Activated CD4-positive, alpha-beta memory T cell treated with anti-CD3 and anti-CD28 coated beads for 36 hours (primary cell): ENCODE measurements at places on chromosomes 7 and 10. TPM values are rescaled to one million over a fixed set of nuclear protein-coding genes. Genes with fewer than 3 reads are reported as not detected.

DNA sequence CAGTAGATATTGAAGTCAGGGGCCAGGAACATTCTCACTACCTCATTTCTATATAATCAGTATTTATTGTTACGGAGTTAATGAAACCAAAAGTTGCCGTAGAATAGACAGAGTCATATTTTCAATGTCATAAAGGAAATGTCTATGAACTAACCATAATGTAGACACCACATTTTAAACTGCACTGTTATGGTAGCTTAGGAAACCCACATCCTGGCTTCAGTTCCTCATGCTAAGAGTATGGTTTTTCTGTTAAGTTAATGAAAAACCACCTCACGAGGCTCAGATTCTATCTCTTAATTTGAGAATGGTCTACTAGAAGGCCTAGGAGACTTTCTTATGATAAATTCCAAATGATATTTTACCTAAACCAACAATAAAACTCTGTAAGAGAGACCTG lies 166.5 kb downstream of the TMEM26 start:
- DNase-seq: no peak

DNA sequence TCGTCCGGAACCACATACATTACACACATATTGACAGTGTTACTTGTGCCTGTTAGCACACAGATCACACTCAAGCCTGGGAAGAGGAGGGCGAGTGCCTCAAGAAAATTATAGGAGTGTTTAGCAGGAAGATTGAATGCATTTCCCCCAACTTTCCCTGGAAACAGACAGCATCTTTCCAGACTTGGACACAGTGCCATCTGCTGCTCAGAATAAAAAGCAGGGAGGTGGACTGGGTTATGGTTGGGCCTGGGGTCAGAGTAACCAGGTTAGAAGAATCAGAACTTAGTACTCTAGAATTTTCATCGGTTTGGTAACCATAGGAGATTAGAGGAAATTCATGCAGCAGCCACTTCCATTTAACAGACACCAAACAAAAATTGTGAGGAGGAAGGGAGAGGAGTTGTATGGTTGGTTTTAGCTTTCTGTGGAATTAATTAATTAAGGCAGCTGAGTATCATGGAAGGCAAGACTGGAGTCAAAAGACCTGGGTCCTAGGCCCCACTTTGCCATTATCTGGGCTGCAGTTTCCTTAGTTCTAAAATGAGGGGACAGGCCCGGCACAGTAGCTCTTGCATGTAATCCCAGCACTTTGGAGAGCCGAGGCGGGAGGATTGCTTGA lies 43.4 kb upstream of the OPTN start:
- no peak for DNase-seq

DNA sequence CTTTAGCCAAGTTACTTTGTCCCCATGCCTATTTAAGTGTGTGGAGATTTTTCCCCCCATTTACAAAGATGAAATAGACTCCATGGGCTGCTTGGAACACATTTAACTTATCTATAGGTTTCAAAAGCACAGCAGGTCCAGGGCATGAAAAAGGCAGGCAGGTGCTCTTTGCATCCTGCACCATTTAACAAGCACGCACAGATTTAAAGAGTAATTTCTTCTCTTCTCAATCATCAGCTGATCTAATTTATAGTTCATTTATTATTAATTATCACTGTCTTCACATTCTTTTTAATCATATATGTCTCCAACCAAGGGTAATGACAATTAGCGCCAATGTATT lies 156.8 kb downstream of the CACNA2D1 start:
- DNase-seq: no peak

DNA sequence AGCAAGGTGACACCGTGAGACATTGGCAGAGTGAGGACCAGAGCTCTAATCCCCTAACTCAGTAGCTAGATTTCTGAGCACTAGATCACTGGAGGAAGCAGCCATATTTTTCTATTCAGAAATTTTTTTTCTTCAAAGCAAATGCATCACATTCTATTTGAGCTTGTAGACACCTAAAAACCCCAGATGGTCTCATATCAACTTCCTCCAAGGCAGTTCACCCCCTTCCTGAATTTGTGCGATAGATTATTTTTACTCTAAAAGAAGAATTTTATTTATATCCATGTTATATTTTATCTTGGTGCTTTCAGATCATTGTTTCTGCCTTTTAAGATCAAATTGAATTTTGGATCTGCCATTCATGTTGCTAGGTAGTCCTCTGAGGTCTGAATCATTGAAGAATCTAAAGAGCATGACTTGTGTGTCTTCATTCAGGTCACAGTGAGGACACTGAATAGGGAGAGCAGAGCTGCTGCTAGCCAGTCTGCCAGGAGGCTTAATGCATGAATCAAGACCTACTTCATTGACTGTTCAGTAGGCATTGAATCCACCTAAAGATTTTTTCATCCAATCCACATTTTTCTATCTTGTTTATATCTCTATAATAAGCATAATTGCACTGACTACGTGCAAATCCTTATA lies 92.9 kb upstream of the LRRTM3 start:
- DNase-seq: no peak

DNA sequence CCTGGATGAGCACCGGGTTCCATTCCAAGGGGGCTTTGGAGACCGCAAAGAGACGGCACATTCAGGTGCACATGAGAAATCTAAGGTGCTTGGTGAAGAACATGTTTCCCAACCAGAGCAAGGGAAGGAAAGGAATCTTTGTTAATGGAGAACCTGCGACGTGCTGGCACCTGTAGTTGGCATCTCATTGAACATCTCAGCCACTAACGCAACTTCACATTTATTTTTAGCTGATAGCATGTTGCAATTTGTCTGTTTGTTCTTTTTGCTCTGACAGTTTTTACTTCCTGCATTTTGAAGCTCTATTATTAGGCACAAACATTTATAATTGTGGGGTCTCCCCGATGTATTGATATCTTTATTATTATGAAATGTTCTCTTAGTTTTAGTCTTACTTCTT lies 316.7 kb downstream of the TCERG1L start:
- DNase-seq: no peak

- DNase-seq: no peak
Measured at GRCh38 chr10:28012990-28013515, 14.2 kb upstream of the ODAD2 start.

DNA sequence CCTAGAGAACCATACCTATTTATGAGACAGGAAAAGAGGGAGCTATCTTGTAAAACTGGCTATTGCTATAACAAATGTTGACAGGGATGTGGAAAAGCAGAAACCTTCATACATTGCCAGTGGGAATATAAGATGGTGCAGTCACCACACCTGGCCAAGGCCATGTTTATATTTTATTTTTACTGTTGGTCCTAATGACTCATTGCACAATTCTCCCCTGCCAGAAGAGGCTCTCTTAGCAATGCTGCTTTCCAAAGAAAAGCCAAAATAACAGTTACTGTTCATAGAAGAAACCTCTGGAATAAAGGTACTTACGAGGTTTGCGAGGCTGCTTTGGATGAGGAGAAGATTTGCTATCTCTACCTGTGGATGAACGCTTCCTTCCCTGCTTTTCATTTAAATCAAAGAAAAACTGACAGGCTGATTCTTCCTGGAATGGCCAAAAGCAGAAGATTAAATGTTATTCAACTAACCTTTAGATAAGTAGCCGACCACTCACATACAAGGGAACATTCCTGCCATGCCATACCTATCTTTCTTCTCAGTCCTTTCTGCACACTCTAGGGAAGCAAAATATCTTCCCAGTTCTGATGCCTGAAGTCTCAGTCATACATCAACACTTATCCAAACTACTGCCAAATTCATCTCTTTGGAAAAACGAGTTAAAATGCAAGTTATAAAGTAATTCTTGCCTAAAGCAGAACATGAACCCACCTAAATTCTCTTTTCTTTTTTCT lies 16.3 kb upstream of the CHUK start:
- no peak for DNase-seq

GRID2IP gene
- total RNA-seq: 0.21 TPM

TSPAN13 gene
- 0.76 TPM for total RNA-seq

CLDN4 gene
- total RNA-seq: 0.14 TPM

MEST gene
- total RNA-seq: 0.83 TPM
